ENCODE measurements at places on chromosomes 2 and 18.

GRCh38 chr18:12093520-12094257 is at the start of gene ANKRD62:
Gene ANKRD62, plus strand, starts transcription at chr18:12093843. Its CDS starts 175 bp downstream, at chr18:12094018.
- no peak for DNase-seq

- DNase-seq, result no peak
Observed at GRCh38 chr2:230636684-230637271, 75.9 kb upstream of the CAB39 start.

- no peak for DNase-seq
Observed at GRCh38 chr2:106554411-106554810, 67.2 kb downstream of the CD8B2 start.

- no peak for DNase-seq
Observed at GRCh38 chr2:241500431-241500975, 7.9 kb downstream of the STK25 start.
